ENCODE measurements at places on chromosomes 1 and 21. TPM values are rescaled to one million over a fixed set of nuclear protein-coding genes. Genes with fewer than 3 reads are reported as not detected.

Gene ZFP69B
- total RNA-seq: 1.5 TPM

Gene ILDR2
- total RNA-seq: 3.7 TPM

- DNase-seq: peak; percentile 82
- no peaks in the 10 kb centered on the region for H3K4me1 ChIP-seq
- H3K27me3 ChIP-seq: no peaks in the 10 kb centered on the region
- peak within 1 kb of the TSS; percentile 54 for H3K4me3 ChIP-seq
Measured at GRCh38 chr1:20185834-20186782, at the start of the genes PLA2G2C and UBXN10. Gene PLA2G2C, minus strand, starts transcription at chr1:20186518. Its CDS starts 9,155 bp downstream, at chr1:20177363. Gene UBXN10, plus strand, starts transcription at chr1:20186096. Its CDS starts 4,466 bp downstream, at chr1:20190562.

Gene CD1D
- total RNA-seq: 7.7 TPM

Gene NFASC
- 6.8 TPM for total RNA-seq

DNA sequence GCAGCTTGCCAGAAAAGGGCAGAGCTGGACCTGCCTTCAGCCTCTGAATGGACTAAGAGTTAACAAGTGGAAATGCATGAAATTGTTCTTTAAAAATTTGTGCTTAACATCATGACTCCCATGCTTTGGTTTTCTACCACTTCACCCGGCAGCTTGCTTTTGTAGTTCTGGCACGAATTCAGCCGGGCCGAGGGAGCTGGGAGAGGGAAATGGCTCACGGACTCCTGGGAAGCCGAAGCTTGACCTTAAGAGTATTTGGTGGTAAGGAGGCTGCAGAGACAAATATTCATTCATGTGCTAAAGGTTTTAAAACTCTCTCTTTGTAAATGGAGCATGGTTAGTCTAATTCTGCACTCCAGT lies 17.2 kb upstream of the GFI1 start:
- no peak overlapping the region for H3K27ac ChIP-seq
- no peaks in the 10 kb centered on the region for H3K4me1 ChIP-seq
- DNase-seq: no peak
- H3K4me3 ChIP-seq: no peak overlapping the region
- no peaks in the 10 kb centered on the region for H3K36me3 ChIP-seq

DNA sequence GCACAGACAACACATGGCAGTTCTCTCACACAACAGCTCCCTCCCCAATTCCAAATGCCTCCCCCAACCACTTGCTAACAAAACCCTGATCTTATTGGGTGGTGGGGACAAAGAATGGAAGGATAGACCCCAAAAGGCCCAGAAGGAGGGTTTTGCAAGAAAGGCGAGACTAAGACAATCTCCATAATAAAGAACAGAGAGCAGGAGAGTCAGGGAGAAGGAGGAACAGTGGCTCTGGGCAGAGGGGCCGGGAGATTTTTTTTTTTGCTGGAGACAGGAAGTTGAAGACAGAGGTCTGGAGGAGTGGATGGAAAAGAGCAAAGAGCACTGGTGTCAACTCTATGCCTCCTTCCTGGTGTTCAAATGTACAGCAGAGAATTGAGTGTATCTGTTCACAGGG lies 6.5 kb upstream of the C1QA start:
- no peaks in the 10 kb centered on the region for H3K27me3 ChIP-seq
- H3K36me3 ChIP-seq: no peaks in the 10 kb centered on the region
- no peak for DNase-seq

Gene ESRRG
- total RNA-seq: 0.12 TPM

Gene SMIM1
- total RNA-seq: 5.4 TPM

Gene LMX1A
- total RNA-seq: not detected
